Activated CD8-positive, alpha-beta memory T cell treated with anti-CD3 and anti-CD28 coated beads for 48 hours (primary cell): ENCODE measurements at places on chromosomes 4 and X.
A peak's percentile ranks its signal among the peaks of the same experiment; 100 is the strongest.

DNA sequence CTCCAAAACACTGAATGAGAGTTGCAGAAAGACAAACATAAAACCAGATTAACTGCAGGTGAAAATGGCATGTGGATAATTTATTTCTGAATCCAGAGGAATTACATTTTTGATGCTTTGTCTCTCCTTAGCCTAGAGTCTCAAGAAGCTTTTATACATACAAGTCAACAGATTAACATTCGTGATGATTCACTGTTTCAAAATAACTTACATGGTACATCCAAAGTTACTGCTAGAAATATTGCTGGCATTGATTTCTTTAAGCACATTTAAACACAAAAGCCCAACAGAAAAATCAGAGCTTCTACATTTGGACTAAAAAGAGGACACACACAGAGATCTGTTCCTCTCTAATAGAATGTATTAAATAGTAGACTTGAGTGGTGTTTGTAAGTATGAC lies 105.6 kb downstream of the AMELX start:
- no peak for DNase-seq

- DNase-seq, result no peak
These were observed 13.8 kb upstream of the CLDN34 start for GRCh38 chrX:9953396-9953795.

GRCh38 chr4:32858971-32859370 lies 2138.8 kb downstream of the PCDH7 start:
- DNase-seq, result no peak

DNA sequence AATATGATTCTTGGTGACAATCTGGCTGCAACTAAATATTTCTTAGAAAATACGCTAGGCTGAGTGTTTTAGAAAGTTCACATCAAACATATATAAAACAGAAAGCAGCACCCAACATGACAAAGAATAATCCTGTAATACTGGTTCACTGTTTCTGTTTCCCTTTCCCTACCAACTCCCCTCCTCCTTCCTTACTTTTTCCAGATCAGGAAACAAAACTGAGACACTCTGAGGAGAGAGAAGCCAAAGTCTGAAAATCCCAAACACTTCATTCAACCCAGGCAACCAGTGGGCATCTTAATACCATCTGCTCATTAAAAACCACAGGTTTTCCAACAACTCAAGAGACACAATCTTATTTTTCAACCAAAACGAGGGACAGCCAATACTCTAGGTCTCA lies 160.4 kb upstream of the MAP3K15 start:
- no peak for DNase-seq

DNA sequence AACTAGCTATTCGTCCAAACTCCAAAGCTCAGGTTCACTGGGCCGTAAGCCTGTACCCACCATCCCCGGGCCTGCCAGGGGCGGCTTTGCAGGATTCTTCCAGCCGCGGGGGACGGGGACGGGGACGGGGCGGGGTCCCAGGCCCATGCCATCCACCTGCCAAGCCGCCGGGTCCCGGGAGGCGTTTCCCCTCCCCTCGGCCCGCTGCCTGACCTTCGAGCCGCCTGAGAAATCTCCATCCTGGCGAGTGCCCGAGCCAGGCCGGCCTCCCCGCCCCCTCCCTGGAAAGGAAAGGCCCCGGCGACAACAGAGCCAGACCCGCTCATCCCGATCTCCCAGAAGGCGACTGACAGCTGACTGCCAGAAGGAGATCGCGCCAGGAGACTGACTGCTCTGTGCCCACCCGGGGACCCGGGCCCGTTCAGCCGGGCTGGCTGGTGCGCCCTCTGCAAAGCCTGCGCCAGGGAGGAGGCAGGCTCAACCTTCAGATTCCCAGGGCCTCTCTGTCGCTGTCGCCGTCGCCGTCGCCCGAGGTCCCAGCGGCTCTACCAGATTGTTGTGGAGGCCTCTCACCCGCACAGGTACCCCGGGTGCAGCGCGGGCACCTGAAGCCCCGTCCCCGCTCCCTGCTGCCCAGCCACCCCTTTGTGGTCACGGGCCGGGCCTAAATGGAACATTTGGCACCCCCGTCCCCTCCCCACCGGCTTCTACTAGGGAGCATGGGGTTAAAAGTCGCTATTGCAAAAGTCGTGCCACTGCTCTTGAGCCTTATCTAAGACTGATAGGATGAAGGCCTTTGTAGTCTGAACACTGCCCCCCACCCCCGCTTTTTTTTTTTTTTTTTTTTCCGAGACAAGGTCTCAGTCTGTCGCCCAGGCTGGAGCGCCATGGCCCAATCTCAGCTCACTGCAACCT lies at the start of gene RGN:
Gene RGN (plus strand): TSS at position 315 of the 915 bp plus-strand sequence. CDS start 2,702 bp downstream, outside the sequence.
- DNase-seq, result no peak

DNA sequence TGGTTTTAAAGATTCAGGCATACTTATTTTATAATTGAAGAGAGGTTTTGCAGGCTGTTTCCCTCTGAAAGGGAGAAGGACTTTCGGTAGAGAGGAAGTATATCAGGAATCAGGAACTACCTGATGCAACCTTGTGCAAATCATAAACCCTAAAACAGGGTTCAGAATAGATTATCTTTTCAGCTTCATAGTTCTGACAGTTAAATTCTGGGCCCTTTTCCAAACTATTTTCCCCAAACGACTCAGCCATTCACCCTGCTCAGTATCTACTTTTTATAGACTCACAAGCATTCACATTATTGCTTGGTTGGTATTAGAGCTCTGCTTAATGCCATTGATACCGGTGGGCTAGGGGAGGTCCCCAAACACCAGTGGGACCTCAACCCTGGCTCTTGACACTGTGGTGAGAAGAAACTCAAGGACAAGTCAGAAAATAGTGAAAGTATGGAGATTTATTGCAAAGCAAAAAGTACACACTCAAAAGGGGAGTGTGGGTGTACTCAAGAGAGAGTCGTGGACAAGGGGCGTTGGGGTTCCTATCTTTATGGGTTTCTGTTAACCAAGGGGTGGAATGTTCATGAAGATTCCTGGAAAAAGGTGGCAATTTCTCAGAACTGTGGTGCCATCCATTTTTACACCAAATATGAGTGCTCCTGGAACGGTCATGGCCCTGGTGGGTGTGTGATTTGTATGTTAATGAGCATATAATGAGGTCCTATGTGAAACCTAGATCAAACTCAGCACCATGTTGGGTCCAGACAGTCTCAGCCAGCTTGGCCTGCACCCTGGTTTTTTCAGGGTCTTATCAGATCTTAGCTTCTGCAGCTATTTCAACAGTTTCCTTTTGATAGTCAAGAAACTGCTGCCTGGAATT lies 238.3 kb downstream of the DCLK2 start:
- DNase-seq, result no peak

- no peak for DNase-seq
These were observed 58.2 kb upstream of the FBXW7 start for GRCh38 chr4:152594057-152594456.

- DNase-seq, result no peak
These were observed 123.0 kb downstream of the ZNF827 start for GRCh38 chr4:145815626-145816025.

GRCh38 chr4:173333658-173334084 lies 487 bp downstream of the HMGB2 start:
- DNase-seq, result peak; percentile 14
